ENCODE measurements at places on chromosomes 1 and 21.

GRCh38 chr1:56490619-56491018, 88.7 kb downstream of the PLPP3 start:
- DNase-seq, result no peak

DNA sequence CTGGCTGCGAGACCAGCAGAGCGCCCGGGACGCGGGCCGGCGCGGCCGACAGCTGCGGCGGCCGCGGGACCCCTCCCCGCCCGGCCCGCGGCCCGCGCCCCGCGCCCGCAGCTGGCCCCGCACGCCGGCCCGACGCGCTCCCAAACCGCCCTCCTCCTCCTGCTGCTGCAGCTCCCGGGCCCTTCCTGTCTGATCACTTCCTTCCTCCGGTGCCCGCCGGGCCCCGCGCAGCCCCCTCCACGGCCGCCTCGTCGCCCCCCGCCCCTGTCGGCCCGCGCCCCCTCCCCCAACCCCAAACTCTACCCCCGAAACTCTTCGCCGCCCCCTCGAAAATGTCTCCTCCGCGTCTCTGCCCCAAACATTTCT, 594 bp downstream of the LUZP1 start:
- no peak for DNase-seq

GRCh38 chr1:113732802-113733201, 26.5 kb downstream of the PHTF1 start:
- DNase-seq, result no peak

DNA sequence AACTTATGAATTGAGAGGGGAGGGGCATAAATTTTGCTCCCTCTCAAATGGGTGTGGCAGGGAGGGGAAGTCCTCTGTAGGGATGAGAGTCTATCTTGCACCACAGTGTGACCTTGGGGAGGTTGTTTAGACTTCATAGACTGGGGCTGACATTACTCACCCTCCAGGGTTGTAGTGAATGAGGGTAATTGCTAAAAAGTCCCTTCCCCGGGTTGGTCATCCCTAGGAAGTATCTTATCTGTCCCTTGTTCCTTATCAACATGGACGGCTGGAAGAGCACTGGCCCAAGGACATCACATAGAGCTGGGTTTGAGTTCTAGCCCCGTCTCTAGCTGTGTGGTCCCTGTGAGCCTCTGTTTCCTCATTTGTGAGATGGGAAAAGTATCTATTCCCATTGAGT, 52.4 kb upstream of the SLC2A1 start:
- no peak for DNase-seq

DNA sequence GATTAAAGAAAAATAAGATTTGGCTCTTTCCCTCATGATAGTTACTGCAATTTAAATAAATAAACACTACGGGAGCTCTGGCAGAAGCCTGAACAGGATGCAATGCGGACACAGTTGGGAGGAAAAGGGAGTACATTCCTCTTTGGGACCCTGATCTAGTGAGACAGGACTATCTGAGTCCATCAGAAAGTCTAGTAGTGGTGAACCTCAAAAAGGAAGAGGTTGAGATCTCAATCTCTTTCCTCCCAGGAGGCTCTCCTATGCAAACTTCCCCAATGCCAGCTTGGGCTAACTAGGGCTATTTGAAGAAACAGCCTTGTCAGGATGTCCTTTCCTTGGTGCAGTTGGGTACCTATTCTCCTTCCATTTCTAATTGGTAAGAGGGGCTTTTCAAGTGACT, 4.9 kb upstream of the ABCD3 start:
- DNase-seq, result no peak

GRCh38 chr1:228093050-228093906, 9.8 kb downstream of the C1orf35 start:
- no peak for DNase-seq

GRCh38 chr1:157073944-157074685, 25.5 kb downstream of the ETV3L start:
- DNase-seq, result no peak

DNA sequence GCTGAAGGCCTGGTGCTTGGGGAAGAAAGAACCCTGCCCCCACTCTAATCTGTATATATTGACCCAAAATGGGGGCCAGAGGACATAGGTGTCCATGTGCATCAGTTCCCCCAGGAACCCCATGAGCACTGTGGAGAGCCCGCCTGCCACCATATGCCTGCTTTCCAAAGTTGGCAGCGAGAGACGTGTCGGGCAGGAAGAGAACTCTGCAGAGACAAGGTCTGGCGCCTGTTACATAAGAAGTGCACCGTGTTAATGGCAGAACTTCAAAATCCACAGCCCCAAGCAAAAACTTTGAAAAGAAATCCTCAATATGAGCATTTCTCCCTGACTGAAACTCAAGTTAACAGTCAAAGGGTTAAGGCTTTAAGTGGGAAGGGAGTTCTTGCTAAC, 8.0 kb downstream of the CTNNBIP1 start:
- DNase-seq, result no peak

DNA sequence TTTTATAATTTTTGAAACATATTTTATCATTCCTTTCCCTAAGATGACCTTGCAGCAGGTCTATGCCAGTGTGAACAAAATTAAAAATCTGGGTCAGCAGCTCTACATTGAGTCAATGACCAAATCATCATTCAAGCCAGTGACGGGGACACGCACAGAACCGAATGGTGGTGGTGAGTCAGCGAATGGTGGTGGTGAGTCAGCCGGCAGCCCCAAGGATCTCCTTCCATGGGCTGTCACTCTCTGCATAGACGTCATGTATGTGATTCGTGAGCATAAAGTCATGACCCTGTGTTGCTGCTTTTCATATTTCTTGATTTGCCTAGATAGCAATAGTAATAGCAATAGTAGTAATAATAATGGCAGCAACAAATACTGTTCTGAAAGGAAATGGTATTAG, 26.3 kb downstream of the PER3 start:
- DNase-seq, result peak; percentile 56

DNA sequence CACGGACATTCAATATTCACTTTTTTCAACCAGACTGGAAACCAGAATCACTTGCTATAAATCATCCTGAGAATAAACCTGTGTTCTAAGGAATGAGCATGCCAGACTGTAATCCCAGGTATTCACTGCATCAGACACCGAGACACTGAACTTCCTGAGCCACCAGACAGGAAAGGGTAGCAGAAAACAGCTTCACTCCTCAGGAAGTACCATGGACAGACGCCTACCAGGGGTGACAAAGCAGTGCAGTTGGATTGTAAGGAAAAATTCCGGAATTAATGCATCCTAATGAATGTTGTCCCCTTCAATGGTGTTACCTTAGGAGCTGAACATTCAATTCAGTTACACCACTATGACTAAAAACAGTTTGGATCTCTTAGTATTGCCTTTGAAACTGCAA, 156.1 kb downstream of the PIGK start:
- no peak for DNase-seq

DNA sequence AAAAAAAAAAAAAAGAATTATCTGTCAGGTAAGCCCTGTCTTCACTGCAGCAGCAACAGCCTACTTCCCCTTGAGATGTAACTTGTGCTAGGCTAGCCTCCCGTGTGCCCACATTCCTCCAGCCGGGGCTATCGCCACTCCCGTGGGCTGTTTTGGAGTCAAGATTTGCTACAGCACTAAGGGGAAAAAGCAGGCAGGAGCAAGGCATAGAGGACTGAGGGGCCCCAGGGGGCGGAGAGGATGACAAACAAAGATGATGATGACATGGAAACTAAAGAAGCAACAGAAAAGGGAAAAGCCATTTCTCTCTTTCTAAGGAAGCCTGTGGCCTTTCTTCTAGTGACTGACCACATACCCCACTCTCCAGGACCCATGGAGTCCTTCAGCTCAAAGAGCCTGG, 1.9 kb downstream of the TNFAIP8L2 start:
- DNase-seq, result no peak

- DNase-seq, result no peak
Measured at GRCh38 chr21:33080376-33080775, 10.4 kb downstream of the OLIG1 start.

DNA sequence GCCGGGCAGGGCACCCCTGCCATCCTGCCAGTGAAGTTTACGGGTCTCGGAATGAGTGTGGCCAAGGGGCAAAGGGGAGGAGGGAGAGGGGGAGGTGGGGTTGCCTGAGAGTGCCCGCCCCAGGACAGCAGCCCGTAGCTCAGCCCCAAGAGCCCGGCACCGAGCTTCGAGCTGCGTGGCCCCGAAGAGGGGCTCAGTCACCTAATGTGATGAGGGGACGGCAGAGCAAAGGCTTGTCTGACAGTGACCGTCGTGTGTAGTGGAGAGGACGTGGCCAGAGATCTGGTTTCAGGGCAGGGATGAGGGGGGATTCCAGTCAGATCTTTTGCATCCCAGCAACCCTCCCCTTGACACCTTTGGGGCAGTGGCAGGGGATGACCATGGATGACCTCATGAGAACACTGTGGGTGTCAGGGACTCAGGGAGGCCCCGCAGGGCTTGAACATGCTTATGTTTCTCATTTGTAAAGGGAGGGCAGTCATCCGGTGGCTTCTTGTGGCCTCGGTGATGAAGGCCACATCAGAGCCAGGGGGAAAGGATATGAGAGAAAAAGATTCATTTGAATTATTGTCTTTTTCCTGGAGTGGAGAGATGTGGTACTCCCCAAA, 1.1 kb upstream of the TRPM2 start:
- no peak for DNase-seq

DNA sequence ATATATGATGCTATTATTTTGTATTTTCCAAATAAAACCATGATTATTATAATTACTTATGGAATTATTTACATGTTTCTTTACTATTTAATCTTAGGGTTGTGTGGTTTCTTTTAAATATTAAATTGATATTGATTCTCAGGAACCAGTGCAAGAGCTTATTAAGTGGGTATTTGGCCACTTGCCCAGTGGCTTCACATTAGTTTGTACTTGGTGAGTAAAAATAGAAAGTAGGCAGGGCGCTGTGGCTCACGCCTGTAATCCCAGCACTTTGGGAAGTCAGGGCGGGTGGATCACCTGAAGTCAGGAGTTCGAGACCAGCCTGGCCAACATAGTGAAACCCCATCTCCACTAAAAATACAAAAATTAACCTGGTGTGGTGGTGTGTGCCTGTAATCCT, 497.1 kb downstream of the PTPRC start:
- no peak for DNase-seq

- DNase-seq, result no peak
Measured at GRCh38 chr1:15584489-15585363, at the start of gene AGMAT. AGMAT (minus strand) TSS chr1:15585051; CDS start chr1:15584967, 84 bp downstream.

- no peak for DNase-seq
Measured at GRCh38 chr1:241615043-241615974, 24.9 kb downstream of the CHML start.

DNA sequence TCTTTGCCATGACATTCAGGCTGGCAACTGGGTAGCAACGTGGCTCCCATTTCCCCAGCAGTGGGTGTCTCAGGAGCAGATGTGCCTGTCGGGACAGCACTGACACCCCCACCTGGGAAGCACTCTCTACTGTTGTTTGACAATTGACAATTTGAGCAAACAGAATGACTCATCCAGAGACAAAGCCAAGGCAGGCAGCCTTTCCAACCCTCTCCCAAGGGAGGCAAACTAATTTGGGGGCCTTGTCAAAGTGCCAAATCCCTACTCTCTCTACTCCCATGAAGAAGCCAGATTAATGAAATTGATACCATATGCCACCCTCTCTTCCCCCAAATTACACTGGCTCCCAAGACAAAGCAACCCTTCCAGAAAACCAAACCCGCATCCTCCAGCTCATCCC, 65.6 kb downstream of the GRIK3 start:
- no peak for DNase-seq

- DNase-seq, result no peak
Measured at GRCh38 chr1:227568593-227568992, 5.2 kb downstream of the ZNF678 start.

DNA sequence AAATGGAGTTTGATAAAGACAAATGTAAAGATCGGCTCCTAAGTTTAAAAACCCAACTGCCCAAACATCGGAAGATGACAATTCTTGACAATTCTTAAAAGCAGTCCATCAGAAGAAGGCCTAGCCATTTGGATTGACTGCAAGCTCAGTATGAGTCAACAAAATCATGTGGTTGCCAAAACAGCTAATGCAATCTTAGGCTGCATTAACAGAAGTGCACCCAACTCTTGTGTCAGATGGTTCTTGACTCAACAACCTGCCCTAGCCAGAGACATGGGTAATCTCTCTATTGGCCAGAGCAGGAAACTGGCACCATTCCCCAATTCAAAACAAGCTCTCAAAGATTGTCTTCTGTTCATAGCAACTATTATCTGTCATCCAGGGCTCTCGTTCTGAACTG, 9.9 kb upstream of the NCF2 start:
- no peak for DNase-seq

- no peak for DNase-seq
Measured at GRCh38 chr1:200292699-200293098, 117.1 kb downstream of the ZNF281 start.

GRCh38 chr1:218568962-218569550, 223.9 kb downstream of the TGFB2 start:
- DNase-seq, result no peak

- no peak for DNase-seq
Measured at GRCh38 chr1:3459940-3460671, 5.6 kb downstream of the ARHGEF16 start.

DNA sequence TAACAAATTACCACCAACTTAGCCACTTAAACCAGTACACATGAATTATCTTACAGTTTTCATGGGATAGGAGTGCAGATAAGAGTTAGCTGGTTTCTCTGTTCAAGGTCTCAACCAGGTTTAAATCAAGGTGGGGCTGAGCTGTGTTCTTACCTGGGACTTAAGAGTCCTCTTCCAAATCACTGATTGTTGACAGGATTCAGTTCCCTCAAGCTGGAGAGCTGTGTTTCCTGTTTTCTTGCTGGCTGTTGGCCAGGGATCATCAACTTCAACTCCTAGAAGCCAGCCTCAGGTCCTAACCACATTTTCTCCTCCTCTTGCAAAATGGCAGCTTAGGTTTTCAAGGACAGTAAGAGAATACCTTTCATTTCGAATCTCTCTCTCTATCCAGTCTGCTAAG, 123.8 kb upstream of the CHRM3 start:
- DNase-seq, result no peak

Data from T1000 (cell line).